ENCODE measurements at places on chromosomes 4 and X.

GRCh38 chrX:40539214-40540142 is 41.3 kb upstream of the ATP6AP2 start:
- DNase-seq = peak; percentile 73

GRCh38 chr4:100106982-100107381 is 83.3 kb downstream of the DDIT4L start:
- DNase-seq = no peak

- no peak for DNase-seq
Measured at GRCh38 chr4:172547724-172548123, 620.9 kb upstream of the GALNT7 start.

- peak; percentile 6 for DNase-seq
Measured at GRCh38 chrX:53321230-53321942, 40.0 kb upstream of the IQSEC2 start.

DNA sequence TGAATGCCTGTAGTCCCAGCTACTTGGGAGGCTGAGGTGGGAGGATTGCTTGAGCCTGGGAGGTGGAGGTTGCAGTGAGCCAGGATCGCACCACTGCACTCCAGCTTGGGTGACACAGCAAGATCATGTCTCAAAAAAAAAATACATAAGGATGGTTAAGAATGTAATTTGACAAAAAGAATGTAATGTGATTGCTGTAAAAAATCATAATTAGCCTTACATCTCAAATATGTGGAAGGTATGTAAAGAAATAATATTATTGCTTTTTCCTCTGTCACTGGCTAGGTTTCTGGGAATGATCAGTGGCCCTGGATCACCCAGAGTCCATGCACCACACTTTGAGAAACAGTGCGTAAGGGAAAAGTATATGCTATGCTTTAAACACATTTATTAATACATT is 106.1 kb upstream of the C1GALT1C1 start:
- DNase-seq = no peak

Measured in hematopoietic multipotent progenitor cell treated with erythropoietin and hydrocortisone succinate and interleukin-3 and kit ligand, for 6 days (in vitro differentiated cells).